Hindlimb muscle (tissue), 1 donor: ENCODE measurements at places on chromosomes 6 and 20.

DNA sequence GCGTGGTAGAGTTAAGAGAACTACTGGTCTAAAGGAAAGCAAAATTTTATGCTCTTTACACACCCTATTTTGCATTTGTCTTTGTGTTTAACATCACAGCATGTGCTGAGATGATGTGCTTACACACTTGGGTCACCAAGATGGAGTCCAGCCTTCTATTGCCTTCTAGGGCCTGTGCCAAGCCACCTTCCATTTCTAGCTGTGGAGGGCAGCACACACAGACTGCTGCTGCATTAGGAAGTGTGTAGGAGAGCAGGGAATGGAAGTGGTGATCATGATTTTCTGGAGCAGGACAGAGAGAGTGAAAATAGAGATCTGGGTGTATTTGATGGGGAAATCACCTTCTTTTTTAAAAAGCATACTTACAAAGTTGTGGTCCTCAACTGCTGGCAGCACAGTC is 191.6 kb downstream of the SOX4 start:
- DNase-seq: no peak

DNA sequence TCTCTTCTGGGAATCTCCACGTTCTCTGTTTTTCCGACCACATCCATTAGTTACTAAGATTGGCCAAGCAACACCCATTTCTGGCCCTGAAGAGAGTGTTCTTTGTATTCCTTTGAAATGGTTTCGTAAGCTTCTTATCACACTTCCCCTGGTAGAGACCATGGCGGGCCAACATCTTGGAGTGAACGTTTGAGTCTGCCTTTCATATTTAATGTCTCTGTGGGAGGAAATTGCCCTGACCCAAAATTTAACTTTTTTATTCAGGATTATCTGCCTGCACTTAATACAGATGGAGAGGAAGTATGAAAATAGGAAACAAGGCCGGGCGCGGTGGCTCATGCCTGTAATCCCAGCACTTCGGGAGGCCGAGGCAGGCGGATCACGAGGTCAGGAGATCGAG is 177.0 kb upstream of the SNX9 start:
- no peak for DNase-seq

GRCh38 chr6:20541382-20541781 is 7.1 kb downstream of the CDKAL1 start:
- no peak for DNase-seq

DNA sequence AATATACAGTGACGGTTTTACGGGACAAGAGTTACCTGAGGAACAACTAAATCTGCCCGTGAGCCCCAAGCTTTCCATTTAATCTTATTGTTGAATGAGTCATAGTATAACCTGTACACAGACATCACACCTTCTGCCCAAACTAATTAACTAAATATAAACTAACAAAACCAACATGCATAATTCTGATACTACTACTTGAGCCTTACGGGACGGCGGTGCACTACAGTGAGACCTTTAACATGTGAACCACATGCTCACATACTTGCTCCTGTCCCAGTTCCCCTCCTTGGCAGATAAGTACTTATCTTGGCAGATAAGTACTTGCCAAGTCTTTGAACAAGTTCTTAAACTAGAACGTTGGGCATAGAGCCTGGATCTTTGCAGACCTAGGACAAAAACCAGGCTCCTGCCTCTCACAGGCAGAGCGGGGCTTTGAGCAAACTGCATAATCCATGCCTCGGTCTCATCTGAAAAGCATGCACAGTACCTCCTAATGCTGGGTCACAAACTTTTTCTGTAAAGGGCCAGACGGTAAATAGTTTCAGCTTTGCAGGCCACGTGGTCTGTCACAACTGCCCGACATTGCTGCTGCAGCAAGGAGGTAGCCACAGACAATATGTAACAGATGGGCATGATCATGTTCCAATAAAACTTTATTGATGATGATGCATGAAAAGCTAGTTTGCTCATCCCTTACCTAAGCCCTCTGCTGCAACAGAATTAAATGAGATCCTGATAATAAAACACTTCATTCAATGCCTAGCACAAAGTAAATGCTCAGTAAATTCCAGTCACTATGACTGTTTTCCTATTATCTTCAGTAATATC is 23.0 kb downstream of the ZNF217 start:
- no peak for DNase-seq

DNA sequence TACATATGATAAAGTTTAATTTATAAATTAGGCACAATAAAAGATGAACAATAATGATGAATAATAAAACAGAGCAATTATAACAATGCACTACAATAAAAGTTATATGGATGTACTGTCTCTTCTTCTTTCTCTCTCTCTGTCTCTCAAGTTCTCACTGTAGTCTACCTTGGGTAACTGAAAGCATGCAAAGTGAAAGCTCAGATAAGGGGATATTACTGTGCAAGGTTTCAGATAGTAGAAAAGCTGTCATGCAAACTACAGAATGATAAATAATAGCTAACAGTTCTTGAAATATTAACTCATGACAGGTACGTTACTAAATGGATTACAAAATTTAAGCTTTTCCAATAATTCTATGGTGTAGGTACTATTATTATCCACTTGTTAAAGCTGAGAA is 311.9 kb upstream of the PRDM1 start:
- DNase-seq: no peak

DNA sequence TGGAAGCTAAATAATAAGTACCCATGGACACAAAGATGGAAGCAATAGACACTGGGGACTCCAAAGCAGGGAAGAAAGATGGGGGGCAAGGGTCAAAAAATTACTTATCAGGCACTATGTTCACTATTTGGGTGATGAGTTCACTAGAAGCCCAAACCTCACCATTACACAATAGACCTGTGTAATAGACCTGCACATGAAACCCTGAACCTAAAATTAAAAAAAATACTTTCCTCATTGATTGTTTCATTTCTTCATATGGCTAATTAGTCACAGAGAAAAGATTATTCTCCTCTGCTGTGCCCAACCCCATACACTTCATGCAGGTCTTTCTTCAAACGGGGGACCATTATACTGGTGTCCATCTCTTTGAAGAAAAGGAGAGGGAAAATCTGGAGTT is 213.0 kb upstream of the DTNBP1 start:
- no peak for DNase-seq

DNA sequence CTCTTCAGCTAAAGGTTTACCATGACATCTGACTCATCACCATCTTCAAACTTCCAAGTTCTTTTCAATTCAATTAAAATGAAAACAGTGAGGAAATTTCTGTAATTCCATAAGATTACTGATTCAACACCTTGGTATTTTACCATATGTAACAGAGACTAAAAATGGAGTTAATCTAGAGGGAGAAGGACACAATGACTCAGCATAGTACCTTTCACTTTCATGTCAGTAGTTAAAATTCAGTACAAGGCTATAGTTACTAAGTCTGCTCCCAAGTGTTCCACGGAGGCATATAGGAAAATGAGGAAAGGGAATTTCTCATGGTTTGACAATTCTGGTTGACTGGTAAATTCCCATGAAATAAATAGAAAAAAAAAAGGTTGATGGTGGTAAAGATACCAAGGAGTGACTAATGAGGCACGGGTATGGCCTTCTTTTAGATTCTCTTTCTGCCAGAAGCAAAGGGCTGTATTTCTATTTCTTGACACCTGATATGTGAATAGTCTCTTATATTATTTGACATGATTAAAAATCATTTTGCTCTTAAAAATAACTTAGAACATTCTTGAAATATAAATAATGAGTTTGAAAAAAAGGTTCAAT is 526.7 kb upstream of the ADGRB3 start:
- no peak for DNase-seq

DNA sequence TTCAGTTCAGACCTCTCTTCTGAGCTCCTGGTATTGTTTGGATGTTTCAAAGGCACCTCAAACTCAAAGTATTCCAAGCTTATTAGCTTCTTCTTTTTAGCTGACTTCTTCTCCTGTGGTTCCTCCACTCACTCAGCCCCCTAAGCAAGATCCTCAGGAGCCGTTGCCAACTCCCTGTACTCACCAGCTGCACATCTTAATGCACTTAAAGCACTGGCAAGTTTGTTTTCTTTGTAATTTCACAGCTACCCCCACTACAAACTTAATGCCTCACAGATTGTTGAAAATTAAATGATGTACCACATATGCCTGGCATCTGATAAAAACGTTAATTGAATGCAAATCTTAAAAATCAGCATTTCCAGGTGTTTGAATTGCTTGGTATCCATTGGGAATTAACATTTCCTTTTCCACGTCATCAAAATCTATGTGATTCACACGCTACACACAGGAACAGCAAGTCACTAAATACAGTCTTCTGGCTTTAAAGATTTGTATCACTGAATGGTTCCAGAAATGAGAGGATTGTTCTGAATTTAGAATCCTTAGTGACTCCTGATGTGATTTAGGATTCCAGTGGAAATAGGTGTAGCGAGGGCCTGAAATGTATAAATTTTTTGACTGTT is 24.5 kb downstream of the CALHM6 start:
- no peak for DNase-seq
